ENCODE measurements at places on chromosomes 2 and 18.

DNA sequence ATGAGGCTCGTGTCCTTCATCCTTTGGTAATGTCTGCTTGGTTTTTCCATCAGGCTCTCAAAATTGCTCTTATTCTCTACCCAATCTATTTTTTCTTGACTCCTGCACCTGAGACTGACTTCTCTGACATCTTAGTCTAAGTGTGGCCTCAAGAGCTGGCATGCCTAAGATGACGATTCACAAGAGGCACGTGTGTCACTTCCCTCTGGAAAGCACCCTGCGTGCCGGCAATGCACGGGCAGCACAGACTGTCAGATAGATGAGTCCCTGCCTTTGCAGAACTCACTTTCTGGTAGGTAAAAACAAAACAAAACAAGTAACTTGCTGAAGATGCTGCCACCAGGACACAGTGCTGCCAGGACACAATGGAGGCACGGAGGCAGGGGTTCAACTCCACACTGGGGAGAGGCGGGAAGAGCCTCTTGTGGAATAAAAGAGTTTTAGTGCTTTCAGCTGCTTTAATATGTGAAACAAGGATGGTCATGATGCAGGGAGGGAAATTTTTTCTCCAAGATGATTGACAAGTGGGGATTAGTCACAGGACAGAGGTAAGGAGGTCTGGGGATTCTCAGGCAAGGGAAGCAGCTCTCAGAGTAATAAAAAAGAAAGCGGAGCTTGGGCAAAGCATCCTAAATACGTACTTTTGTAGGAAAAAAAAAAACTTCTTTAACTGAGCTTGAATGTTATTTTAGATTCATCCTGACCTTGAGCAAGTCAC, 27.3 kb downstream of the CYB5A start:
- no peak for DNase-seq

GRCh38 chr2:38266382-38267061, 110.6 kb downstream of the ATL2 start:
- DNase-seq: no peak

DNA sequence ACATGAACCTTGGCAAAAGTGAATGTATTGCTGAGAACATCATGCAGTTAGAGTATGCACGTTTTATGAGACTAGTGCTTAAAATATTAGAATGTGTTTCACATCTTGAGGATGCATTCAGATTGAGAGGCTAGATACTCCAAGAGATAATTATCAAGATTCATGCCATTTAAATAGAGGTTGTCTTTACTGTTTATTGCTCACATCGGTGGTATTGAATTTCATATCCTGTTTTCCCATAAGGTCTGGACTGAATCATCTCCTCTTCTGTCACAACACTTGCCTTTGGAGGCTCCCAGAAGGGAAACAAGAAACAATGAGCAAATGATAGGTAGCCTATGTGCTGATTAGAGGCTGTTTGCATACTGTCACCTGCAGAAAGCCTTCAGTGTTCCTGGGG, 83.8 kb downstream of the CLHC1 start:
- no peak for DNase-seq

DNA sequence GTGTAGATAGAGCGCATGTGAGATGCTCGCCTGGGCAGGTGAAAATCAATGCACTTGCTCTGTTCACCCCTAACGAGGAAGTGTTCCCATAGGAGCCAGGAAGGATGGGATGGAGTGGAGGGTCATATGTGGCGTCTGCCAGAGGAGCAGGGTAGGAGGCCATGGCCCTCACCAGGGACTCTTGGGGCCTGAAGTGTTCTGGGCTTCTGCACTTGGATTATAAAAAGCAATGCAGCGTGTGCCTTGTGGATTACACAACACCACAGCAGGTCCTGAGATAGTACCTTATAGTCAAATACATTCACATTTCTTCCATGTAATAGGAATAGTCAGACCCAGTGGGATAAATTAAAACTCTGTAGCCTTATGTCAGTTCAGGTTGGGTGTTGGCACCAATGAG, 100.1 kb downstream of the CABLES1 start:
- DNase-seq: no peak

DNA sequence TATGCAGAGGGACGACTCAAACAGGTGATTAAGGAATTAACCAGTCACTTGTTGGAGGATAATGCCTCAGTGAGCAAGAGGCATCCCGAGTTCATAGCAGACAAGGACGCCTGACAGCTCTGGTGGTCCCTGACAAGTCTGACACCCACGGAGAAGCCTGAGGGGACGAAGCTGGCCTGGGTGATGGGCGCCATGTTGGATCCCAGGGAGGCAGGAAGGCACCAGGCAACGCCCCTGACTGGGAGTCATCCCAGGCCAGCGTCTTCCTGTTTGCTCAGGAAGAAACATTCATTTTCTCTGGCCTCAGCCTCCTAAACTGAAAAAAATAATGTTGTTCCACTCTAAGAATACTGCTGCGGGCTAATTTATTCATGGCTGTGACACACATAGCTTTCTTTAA, 92.1 kb upstream of the ATP8B1 start:
- no peak for DNase-seq

GRCh38 chr18:73653827-73654226, 493.8 kb downstream of the FBXO15 start:
- no peak for DNase-seq

DNA sequence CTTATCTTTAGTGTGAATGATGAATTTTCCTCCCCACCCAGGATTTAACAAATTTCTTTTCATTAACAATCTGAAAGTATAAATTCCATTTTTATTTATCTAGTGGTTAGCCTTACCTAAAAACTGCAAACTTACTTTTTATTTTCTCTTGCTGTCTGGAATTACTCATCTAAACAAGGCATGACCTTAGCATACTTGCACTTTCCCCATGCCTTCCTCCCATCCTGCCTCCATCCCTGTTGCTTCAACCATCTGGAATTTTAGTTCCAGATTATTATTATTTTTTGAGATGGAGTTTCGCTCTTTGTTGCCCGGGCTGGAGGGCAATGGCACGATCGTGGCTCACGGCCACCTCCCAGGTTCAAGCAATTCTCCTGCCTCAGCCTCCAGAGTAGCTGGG, 35.6 kb downstream of the GDF7 start:
- DNase-seq: no peak

- no peak for DNase-seq
These were observed 136.0 kb downstream of the GFPT1 start for GRCh38 chr2:69250981-69251380.

- DNase-seq: no peak
These were observed 45.6 kb upstream of the ITGAV start for GRCh38 chr2:186544255-186544675.

DNA sequence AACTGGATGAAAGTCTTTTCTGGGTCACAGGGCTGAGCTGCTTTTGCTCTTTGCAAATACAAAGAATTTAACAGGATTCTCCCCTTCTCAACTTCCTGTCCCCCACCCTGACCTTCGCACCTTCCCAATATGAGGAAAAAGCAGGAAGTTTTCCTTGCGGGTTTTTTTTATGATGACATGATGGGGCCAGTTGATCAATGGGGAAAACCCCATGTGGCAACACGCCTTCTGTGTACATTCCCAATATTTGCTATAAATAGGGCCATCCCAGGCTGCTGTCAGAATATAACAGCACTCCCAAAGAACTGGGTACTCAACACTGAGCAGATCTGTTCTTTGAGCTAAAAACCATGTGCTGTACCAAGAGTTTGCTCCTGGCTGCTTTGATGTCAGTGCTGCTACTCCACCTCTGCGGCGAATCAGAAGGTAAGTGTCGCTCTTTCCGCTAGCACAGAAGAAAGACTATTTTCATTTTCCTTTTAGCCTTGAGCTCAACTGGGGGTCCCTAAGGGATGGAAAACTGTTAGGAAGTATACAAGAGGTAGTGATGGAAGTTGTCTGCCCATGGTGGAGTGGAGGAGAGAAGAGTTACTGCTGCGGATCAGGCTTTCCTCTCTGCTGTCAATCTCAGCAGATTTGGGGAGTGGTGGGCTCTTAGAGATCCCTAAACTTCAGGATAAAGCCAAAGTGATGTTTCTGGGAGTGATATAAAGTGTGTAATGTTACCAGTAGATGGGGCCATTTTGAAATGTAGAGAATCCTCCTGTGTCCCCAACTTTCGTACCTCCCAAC, at the start of gene CCL20:
TSS of gene CCL20 (plus strand) at position 281 of the 792 bp plus-strand sequence. CDS start at position 351, 70 bp downstream.
- DNase-seq: no peak

- DNase-seq: no peak
These were observed 366.4 kb upstream of the FSIP2 start for GRCh38 chr2:185372188-185372587.

- no peak for DNase-seq
These were observed 104.5 kb upstream of the EPC2 start for GRCh38 chr2:148540022-148540421.

GRCh38 chr2:51014759-51015158, 17.2 kb downstream of the NRXN1 start:
- no peak for DNase-seq

DNA sequence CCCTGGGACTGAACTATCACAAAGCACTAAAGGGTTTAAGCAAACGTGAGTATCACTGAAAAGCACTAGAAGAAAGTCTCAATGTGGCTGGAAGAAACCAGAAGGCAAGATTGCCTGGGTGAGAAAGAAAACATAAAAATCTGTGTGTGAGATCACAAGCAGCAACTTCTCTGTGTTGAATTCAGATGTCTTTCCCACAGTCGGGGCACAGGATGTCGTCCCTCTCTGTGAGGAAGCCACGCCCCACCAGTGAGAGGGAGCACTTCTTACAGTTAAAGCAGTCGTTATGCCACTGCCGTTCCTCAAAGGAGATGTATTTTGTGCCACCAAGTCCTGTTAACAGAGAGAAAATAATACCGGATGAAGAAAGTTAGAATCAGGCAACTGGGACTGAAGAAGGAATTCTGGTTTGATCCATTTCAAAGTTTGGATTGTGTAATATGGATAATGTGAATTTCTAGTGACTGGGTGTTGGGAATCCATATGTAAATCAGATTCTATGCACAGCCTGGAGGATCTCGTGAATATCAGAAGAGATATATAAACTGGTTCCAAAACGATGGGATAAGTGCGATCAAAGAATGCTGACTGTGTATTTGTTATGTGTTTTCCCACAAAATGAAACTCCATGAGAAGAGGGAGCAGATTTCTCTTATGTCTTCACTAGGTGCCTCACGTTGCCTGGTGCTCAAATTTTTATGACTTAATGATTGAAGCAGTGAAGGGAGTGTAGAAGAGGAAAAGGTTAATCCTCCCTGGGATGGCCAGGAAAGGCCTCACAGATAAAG, 24.0 kb downstream of the C2orf49 start:
- DNase-seq: no peak

DNA sequence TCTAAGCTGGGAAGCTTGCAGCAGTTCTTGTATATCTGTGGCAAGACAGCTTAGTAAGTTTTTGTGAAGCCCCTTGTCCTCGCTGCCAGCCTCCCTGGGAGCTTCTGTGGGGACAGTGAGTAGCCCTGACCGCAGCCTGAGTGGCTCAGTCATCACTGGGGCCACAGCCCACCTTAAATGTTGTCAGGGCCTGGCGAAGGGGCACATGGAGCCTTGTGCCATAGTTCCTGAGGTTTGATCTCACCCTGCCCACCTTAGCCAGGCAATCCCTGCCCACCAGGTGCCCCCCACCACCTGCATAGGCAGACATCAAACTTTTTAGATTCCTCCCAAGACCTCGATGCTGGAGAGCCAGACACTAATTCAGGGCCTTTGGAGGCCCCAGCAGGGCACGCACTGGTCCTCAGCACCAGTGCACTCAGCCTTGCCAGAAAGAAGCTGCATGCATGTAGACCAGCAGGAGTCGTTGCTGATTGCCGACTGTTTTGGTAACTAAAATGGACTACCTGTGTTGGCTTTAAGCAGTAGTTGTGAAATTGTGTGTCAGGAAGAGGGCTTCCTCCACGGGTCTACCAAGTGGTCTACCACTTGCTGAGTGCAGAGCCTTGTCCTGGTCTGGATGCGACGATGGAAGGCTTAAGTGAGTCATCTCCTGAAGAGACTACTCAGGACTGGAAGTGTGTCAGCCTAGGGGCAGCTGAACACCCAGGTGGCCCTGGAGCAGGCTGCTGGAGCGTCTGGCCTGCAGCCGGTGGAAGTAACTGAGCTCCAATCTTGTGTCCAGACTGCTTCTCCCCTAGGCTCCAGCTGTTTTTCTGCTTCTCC, 233.1 kb downstream of the SEPTIN10 start:
- DNase-seq: no peak

GRCh38 chr2:168708080-168708479, 94.4 kb upstream of the NOSTRIN start:
- DNase-seq: no peak

- DNase-seq: no peak
These were observed at the start of gene PAX3 for GRCh38 chr2:222298311-222299150. Gene PAX3 (minus strand): TSS chr2:222298998. CDS start chr2:222298615, 383 bp downstream.

DNA sequence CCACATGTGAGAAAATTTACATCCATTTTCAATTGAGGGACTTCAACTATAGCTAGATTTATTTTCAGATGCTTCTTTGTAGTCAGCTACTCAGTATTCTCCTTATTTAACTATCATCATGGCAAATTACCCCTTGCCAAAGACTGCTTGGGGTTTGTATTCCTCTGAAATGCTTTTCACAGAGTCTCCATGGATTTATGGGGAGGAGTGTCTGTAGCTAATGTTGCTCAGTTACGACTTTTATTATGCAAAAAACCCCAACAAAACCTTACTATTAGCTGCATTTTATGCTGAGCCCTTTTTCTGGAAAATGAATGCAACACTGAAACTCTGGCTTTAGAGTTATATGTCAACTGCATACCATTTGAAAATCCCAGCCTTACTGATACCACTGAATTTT, 78.6 kb downstream of the RFTN2 start:
- DNase-seq: no peak

GRCh38 chr2:224657349-224657748, 58.8 kb downstream of the CCDC195 start:
- DNase-seq: no peak

DNA sequence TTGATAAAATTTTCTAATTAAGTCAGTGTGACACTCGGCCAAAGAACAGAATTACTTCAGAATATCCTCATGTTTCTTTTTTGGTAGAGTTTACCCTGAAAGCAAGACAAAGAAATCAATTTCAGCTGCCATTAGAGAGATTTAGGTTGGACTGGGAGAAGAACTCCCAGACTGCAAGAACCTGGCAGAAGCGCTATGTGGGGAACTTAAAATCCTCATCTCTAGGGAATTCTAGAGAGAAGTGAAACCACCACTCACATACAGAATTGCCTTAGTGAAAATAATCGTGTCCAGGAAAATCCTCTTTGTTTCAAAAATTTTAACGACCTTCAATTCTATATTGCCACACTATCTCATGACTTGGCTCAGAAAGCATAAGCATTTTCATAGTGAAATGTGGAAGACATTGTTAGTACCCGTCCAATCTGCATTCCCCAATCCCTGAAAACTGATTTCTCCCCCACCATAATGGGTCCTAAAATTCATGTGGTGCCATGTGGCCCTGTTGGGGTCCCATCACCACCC, 297.3 kb upstream of the MEIS1 start:
- no peak for DNase-seq

DNA sequence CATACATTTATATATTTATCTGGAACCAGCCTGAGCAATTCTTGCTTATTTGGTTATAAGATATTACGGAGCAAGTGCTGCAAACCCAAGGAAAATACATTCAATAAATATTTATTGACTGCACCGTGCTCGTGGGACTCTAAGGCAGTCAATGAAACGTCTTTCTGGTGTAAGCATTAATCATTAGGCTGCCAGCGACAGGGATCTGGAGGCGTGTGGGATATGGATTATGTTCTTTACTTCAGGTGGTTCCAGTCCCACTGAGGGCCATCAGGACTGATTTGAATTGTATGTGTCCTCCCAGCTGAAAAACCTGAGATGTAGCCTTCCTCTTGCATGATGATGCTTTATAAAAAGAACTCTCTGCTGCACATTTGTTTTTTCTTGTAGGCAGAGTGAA, 75.4 kb downstream of the TACR1 start:
- DNase-seq: no peak
